Stimulated activated CD4-positive, alpha-beta T cell treated with anti-CD3 and anti-CD28 coated beads, Interleukin-4, amount 100 ng/mL, for 1 hour (primary cell): ENCODE measurements at places on chromosomes 16 and 17.

DNA sequence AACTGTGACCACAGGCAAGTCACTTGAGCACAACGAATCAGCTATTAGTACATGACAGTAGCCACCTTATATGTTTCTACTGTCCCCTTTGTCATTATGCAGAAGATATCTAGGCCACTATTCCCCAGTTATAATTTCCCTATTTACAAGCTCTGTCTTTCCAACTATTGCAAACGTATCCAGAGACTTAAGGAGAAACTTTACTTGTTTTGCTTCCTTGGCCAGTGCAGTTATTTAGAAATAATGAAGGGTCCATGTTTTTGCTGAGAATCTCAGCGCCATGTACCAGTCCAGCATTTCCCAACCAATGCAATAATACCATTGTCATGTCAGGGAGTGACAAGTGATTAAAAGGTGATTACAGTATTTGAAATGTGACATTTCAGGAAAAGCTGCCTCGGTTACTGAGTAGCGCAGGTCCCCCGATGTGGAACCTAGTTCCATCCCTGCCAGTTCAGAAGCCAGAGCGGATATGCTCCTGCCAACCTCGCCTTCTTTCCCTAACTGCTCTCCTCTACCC is 743 bp downstream of the ZNF624 start:
- DNase-seq, result no peak

DNA sequence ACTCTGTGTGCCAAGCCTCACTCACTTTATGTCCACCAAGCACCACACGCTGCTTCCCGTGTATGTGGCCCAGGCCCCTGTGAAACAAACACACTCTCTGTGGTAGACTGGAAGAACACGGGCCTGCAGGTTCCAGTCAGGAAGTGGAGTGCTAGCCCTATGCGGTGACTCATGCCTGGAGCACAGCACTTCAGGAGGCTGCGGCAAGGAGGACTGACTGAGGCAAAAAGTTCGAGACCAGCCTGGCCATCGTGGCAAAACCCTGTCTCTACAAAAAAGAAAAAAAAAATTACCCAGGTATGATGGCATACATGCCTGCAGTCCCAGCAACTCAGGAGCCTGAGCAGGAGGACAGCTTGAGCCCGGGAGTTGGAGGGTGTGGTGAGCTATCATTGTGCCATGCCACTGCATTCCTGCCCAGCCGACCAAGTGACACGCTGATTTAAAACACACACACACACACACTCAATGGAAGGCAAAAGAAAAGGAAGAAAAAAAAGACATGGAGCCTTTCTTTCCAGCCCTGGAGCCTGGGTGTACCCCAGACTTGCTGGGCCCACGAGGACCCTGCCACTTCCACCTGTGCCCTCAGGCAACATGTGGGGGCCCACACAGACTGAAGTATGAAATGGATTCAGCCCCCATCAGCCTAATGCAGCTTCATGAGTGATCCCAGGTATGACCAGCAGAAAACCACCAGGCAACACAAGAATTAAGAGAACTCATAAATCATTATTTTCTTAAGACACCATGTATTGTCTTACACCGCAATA is 126.6 kb downstream of the ANKRD11 start:
- peak; percentile 31 for DNase-seq

DNA sequence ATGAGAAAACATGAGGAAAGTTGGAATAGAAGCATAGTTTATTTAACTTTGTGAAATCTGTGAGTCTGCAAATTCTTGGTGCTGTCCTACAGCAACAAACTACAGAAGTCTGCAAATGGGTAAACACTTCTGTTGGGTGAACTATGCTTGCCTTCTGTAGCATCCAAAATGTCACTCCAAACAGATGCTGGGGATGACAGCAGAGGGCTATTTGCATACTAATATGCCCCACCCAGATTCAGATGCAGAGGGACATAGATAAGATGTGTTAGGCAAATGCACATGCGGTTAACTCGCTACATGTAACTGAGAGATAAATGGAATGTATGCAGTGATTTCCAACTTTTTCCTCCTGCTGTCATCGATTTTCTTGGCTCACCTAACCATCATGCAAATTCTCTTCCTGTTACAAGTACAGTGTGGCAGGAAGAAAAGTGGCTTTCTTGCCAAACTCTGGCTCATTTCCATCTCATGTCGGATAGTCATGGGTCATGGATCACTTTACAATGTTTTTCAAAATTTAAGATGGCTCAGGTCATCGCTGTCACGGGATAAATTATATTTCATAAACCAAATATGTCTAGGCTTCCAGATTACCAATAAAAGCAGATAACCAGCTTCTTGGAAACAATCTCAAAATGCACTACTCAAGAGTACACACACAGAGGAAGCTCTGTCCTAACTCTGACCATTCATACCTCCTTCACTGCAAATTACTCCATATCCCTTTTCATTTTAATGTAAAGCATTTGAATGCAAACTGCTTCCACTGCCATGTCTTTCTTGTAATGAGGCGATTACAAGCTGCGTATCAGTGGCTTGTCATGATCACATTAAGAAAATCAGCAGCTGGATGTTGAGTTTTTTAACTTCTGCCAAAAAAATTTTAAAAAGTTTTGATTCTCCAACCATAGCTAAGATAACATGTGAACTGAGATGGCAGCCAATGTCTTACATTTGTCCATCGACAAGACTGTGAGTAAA is 47.7 kb downstream of the ADAMTS18 start:
- no peak for DNase-seq

- DNase-seq, result peak; percentile 82
Measured at GRCh38 chr16:711548-712320, 3.2 kb upstream of the METRN start.

- no peak for DNase-seq
Measured at GRCh38 chr16:54806378-54806777, 124.3 kb upstream of the IRX5 start.

DNA sequence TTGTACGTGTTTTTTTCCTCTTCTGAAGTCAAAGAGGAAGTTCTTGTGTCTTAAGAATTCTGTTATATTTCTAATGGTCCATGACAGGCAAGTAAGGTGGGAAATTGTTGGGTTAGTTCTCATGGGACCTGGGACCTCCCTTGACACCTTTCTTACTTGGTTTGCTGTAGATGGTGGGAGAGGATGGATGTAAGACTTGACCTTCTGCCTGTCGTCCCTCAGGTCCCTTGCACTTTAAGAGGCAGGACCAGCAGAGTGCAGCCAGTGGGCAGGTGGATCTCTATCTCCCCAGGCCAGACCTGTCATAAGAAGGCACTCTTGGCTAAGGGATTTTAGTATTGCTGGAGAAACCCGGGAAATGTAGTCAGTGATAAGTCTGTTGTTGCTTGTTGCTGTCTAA is 12.1 kb downstream of the HAPSTR1 start:
- no peak for DNase-seq

DNA sequence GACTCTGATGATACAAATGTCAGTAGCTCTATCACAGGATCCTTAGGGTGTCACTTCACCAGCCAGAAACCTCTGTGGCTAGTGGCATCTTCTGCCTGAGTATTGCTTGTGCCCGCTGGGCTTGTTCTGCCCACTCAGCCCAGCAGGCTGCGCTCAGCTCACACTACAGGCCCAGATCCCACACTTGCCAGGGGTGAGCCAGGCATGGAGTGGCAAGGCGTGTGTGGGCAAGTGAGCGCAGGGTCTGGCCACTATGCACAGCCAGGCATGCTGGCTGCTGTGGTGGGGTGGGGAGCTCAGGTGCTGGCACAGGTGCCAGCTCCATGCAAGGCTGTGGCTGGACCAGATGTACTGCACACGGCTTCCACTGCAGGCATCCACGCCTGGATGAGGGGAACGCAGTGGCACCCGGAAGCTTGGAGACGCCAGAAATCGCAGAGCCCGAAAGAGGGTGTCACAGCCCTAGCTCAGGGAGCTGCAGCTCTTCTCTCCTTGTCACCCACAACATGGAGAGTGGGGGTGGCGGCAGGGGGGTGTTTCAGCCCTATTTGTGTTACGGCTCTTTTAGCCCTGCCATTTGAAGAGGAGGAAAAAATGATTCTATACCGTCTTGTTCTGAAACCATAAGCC is 10.2 kb downstream of the CFAP97D1 start:
- DNase-seq, result no peak

DNA sequence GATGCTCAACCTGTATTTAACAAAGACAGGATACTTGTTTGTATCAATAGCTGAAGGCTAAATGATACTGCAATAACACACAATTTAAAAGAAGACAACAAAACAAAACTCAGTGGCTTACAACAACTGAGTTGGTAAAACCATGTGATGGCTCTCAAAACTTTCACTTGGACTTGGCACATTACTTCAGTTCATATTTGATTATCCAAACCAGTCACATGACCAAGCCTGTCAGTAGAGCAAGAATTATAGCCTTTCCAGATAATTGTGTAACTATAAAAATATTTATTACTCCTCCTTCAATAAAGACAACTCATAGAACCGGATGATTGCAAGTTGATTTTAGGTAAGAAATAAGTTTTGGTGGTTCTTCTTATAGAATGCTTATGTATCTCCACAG is 56.8 kb downstream of the NQO1 start:
- no peak for DNase-seq

DNA sequence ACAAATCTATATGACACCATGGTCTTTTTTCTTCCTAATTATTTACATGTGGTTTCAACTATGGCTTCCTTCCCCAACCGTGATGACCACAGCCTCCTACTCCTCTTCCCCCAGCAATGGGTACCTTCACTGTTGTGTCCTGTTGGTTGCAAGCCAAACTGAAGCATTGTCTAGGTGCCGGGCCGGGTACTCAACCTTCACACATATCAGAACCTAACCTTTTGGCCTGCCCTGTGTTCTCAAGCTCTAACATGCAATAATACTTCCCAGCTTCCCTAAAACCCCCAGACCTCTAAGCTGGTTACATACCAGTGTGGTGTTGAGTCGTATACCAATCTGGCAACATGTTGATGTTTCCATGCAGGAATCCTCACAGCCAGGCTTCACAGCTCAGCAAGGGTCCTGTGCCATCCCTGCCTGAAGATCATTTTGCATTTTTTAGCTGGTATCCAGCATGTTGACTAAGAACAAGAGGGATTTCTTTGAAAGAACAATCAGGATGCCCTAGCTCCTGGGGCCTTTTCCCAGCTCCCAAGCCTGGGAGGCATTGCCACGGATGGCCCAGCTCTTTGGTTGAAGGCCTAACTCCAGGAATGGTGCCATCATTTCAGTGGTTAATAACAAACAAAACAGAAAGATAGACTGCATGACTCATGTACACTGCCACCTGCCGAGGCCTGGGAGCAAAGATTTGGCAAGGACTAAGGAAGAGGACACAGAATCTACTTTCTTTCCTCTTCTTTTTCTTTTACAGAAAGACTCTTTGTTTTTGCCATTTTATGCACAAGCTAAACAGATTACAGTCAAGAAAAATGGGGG is 373.7 kb upstream of the SALL1 start:
- no peak for DNase-seq

GRCh38 chr17:39665642-39666224 is 584 bp downstream of the TCAP start:
- no peak for DNase-seq
